ENCODE measurements at places on chromosomes 12 and 14.

DNA sequence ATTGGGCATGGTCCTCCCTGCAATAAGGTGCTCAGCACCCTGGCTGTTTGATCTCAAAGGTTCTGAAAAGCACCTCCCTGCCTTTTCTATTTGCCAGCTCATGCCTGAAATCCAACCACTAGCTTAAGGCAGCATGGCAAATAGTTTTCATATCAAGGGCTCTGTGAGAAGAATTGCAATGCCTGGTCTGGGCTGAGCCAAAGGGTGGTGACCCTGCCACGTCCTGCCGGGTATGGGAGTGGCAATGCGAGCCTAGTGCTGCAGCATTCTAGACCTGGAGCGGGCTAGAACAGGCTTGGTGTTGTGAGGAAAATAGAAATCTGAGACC is 2.3 kb upstream of the SCNN1A start:
- DNase-seq, result no peak

DNA sequence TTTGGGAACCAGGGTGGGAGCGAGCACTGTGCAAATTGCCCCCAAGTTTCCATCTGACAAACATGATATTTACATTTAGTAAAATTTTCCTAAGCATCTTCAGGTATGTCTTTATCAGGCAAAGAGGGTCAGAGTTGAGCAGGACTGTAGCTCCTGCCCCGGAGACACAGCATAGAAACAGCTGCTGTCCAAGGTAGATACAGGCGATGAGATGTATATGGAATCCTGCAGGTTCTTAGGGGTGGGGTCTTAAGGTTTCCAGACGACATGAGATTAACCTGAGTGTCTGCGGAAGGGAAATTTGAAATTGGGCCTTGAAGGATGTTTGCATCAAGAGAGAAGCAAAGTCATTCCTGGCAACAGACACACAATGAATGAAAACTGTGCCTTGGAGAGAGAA is 998.8 kb downstream of the AACS start:
- no peak for DNase-seq

DNA sequence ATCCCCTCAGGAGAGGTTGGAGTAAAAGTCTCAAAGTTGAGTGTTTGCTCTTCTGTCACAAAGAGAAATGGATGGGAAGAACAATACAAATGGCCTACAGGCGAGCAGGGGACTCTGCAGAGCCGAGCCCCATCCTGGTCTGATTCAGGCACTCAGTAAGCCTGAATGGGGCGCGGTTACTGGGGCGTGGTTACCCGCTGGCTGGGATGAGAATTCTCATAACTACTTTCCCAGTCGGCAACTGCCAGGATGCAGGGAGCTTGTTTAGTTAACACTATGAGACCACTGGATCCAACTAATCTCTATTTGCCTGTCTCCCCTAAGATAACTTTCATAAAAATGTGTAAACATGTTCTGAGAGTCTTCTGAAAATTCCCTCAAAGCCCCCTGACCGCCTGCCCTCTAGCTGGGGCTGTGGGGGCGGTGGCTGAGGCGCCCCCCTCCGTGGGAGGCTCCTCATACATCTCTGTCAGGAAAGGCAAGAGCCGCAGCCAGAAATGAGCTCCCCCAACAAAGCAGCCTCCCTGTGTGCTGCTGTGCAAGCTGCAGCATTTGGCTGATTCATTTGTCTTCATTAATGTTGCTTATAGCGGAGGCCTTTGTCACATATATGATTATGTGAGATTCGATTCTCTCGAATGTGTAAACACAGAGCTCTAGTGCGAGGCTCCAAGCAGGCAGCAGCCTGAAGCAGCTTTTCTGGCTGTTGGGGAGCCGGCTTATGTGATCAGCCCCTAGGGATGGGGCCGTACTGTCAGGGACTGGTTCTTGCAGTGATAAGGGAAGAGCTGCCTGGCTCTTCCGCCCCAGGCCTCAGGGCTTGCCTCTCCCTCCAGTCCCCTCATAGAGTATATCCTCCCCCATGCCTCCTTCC is 126.1 kb upstream of the ARHGAP5 start:
- peak; percentile 78 for DNase-seq

DNA sequence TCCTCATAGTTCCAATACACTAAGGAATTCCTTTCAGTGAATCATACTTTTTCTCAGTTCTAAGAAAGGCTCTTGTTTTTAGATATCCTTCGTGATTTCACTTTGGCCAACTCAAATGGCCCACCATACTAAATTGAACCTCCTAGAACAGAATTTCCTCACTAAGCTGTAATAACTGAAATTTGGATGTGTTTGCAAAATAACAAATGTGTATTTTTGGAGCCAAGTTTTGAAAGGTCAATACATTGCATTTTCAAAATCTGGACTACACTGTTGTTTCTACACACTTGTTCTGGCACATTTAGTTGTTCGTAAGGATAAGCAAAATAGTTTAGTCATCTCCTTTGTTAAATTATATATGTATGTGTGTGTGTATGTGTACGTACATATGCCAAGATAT is 439.0 kb upstream of the STXBP6 start:
- no peak for DNase-seq

GRCh38 chr12:75905922-75906321 is 125.7 kb downstream of the PHLDA1 start:
- no peak for DNase-seq

DNA sequence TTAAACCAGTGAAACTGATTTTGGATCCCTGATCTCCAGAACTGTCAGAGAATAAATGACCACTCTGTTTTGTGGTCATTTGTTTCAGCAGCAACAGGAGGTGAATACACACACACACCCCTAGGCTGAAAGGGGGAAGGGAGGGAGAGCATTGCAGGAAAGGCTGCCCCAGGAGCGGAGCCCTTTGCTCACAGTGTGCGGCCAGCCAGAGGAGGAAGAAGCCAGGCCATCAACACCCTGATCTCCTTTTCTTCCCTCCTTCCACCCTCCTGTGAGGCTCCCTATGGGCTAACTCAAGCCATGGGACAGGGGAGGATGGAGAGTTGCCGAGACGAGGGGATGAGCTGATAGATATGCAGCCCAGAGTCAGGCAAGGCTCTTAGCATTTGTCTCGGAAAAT is 211.9 kb downstream of the TBX5 start:
- DNase-seq, result no peak

- no peak for DNase-seq
Observed at GRCh38 chr14:64000749-64001148, 147.9 kb downstream of the SYNE2 start.

DNA sequence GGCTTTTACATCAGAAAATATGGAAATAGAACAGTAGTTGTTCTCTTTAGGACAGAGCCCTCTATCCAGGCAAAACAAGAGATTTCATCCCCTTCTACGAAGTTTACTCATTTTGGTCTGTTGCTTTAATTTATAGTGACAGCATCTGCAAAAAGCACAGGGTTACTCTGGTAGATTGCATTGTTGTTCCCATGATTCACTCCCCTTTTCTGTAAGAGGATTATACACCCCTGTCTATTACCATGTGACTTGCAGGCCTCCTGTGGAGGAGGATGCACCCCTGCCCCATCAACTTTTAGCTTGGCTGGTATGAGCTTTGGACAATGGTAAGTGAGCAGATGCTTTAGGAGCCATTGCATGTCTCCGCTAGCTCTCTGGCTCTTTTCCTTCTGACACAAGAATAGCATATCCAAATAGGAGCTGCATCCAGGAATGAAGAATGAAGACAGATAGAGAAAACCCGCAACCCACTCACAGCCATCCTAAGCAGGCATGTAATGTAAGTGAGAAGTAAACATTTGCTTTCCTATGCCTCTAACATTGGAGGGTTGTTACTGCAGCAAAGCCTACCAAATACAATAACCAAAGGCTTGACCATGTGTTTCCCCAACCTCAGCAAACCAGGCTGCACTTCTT is 304.2 kb downstream of the AKAP6 start:
- no peak for DNase-seq

DNA sequence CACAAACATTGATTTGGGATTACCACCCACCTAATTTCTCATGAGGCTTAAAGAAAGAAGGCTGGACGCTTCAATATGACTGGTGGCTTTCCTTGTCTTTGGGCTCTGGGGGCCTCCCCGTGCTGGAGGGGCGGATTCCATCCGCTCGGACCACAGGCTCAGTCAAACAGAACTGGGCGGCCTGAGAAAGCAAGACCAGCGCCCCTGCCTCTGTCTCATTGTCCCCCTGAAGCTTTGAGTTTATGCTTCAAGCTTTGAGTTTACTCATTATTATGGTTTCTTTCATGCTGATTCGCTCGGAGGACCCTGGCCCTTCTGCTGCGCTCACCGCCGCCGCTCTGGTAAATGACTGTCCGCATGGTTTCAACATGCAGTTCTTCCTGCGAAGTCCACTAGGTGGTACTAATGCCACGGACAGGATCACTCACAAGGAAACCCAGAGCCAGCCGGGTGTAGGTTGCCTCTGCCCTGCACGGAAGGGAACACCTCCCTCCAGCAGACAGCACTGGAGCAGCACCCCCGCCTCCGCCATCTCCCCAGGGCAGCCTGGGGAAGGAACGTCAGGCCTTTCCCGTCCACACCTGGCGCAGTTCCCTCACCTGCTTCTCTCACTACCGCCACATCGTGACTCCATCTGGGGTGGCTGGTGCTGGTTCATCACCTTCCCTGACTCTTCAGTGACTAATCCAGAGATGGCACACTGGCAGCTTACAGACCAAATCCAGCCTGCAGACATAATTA is 13.2 kb upstream of the TIGAR start:
- DNase-seq, result peak; percentile 84

DNA sequence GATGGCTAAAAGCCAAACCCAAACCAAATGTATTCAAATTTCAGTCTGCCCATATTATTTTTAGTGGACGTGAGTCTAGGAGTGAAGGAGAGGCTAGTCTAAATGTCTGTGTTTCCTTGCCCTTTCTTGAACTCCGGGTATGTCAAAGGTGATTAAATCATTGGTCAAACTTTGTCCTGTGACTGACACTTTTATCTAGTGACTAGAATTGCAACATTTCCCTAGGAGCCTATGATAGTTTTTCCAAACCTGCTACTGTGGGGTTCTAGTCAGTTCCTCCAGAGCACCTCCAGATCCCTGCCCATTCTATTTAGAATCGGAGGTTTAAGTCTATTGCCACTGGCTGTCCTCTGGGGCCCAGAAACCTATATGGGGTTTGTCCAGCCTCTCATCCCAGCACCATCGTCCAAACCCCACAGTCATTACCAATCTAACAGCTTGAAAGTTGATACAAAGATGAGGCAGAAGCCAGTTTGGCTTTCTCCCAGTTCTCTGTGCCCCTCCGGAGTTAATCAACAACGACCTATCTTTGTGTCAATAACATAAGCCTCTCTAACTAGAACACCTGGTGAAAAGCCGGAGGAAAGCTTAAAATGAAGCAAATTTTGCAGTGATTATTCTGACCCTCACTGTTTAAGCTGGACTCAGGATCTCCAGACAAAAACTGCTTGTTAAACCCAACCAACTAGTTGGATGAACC is 306.7 kb downstream of the ZFP36L1 start:
- no peak for DNase-seq

- no peak for DNase-seq
Observed at GRCh38 chr14:92984082-92984788, 61.3 kb downstream of the CHGA start.

DNA sequence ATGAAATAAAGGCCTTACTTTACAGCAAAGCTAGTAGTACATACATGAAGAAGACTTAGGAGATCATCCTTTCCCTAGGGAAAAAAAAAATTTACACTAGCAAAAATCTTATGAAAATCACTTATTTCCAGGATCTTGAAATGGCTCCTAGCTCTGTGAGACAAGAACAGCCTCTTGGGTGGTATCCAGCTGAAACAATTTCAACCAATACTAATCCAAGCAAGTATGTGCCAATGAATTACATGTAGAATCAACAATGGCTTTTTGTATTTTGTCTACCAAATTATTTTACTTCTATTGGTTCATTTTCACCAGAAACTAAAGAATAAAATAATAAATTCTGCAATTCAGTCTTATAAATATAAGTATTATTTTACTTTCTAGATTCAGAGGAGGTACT is 2.7 kb upstream of the SLCO1A2 start:
- DNase-seq, result no peak

- DNase-seq, result no peak
Observed at GRCh38 chr12:106769546-106769945, 4.9 kb upstream of the RIC8B start.

- DNase-seq, result no peak
Observed at GRCh38 chr12:50545786-50546185, 41.0 kb downstream of the DIP2B start.

DNA sequence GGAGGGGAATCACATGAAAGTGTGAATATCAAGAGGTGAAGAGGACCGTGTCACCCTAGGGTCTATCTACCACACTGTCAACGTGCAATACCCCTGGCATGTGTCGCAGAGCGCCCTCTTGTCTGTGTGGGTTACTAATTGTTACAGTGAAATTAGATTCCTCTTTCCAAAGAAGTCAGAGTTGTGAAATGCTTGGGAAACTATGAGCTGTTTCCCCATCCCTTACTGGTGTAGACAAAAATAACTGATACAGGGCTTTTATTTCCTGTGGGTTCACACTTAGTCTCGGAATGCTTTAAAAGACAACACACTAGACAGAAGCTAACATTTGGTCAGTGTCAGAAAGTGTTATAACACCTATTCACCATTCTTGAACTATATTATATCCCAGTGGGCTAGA is 597.3 kb downstream of the NRXN3 start:
- DNase-seq, result no peak

GRCh38 chr14:93049867-93050331 is 65.8 kb downstream of the ITPK1 start:
- DNase-seq, result no peak

DNA sequence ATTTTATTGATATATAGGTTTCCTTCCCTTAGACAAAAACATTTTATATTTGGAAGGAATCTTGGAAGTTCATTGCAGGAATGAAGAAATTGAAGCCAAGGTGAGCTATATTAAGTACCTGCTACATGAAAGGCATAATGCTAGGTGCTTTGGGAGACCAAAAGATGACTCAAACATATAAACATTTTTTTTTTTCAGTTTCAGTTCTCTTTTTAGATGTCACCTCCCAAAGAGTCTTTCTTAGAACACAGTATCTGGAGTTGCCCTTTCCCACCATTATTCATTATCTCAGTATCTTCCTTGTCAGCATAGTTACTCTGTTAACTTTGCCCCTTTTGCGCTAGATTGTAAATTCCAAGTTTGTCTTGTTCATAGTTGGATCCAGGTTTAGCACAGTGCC is 1.1 kb downstream of the LIN52 start:
- DNase-seq, result no peak

GRCh38 chr14:35747379-35747778 is 61.7 kb downstream of the RALGAPA1 start:
- DNase-seq, result no peak

DNA sequence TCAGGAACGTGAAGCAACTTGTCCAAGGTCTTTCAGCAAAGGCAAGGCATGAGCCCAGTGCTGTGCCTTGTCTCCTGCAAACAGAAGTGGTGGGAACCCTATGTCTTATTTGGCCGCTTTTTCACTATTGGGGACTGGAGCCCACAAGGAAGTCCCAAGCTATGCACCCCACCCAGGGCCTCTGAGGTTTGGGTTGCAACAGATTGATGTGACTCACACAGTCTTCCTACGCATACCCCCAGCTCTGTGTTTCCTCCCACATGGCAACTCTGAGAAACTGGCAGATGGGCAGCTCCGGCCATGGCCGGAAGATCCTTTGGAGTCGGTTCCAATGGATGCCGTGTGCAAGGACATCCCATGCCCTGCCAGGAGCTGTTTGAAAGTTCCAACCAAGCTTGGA is 28.3 kb upstream of the CMKLR1 start:
- DNase-seq, result peak; percentile 38
